ENCODE measurements at places on chromosomes 3 and 15. TPM values are rescaled to one million over a fixed set of nuclear protein-coding genes. Genes with fewer than 3 reads are reported as not detected.
A peak's percentile ranks its signal among the peaks of the same experiment; 100 is the strongest.

GRCh38 chr3:18080198-18080689 is 337.8 kb upstream of the TBC1D5 start:
- no peak for DNase-seq
- H3K4me3 ChIP-seq: no peak overlapping the region
- peaks cover 1% of the 10 kb centered on the region for H3K4me1 ChIP-seq

DNA sequence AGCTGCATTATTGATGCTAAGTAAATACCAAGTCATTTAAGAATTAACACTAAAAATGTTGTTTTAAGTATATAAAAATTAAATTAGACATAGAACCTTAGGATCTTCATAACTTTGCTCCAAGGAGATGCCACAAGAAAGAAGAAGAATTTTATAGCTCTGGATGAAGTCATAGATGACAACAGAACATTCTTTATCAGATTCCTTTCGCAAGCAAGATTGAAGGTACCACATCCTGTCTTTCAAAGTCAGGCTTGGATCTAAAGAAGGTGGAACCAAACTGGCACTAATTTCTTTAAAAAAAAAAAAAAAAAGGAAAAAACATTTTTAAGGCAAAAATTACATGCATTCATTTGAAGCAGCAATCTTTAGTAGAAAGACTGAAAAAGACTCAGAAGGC is 62.5 kb downstream of the POLQ start:
- H3K4me3 ChIP-seq: no peak overlapping the region
- H3K27me3 ChIP-seq: no peaks in the 10 kb centered on the region
- H3K27ac ChIP-seq: no peak overlapping the region
- no peaks in the 10 kb centered on the region for H3K4me1 ChIP-seq

GRCh38 chr3:73687106-73688004 is 62.6 kb upstream of the PDZRN3 start:
- no peak for DNase-seq
- H3K4me1 ChIP-seq: no peaks in the 10 kb centered on the region
- H3K36me3 ChIP-seq: no peaks in the 10 kb centered on the region
- no peak overlapping the region for H3K27ac ChIP-seq
- no peaks in the 10 kb centered on the region for H3K27me3 ChIP-seq
- no peak overlapping the region for H3K4me3 ChIP-seq

- no peaks in the 10 kb centered on the region for H3K36me3 ChIP-seq
- DNase-seq: no peak
- H3K4me3 ChIP-seq: no peak overlapping the region
These were observed 183.6 kb downstream of the UACA start for GRCh38 chr15:70579766-70580165.

BHLHE40 gene
- total RNA-seq: 225 TPM

OR5K3 gene
- not detected for total RNA-seq

DNA sequence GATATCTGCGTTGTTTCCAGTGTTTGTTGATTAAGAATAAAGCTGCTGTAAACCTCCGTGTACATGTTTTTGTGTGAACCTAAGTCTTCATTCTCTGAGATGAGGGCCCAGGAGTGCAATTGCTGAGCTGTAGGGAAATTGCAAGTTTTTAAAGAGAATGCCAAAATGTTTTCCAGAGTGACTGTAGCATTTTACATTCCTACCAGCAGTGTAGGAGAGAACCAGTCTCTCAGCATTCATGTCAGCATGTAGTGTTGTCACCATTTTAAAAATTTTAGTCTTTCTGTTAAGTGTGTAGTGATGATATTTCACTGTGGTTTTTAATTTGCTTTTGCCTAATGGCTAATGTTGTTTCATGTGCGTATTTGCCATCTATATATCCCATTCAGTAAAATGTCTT is 3.4 kb upstream of the MGLL start:
- peaks cover 12% of the 10 kb centered on the region for H3K36me3 ChIP-seq
- no peak for DNase-seq
- peaks cover 16% of the 10 kb centered on the region for H3K4me1 ChIP-seq
- H3K27ac ChIP-seq: no peak overlapping the region
- H3K4me3 ChIP-seq: no peak overlapping the region

DNA sequence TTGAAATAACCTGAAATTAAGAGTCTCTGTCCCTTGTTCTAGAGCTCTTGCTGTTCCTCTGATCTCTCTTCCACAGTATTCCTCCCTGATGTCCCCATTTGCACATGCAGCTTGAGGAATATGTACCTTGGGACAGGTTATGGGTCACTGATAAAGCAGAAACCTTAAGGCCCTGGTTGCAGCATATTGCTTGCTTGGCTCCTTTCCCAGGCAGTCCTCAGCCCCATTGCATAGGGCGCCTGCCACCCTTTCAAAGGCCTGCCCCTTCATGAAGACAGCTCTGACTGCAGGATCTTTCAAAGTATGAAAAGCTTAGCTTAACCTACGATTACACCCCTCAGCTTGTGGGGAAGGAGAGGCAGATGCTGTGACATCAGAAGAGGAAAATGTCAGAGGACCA is 51.6 kb downstream of the WDR76 start:
- H3K4me3 ChIP-seq: no peak overlapping the region
- H3K4me1 ChIP-seq: no peaks in the 10 kb centered on the region
- H3K27ac ChIP-seq: peak overlapping the region; percentile 56
- DNase-seq: no peak
- H3K36me3 ChIP-seq: peaks cover 29% of the 10 kb centered on the region

Measured in activated naive CD8-positive, alpha-beta T cell treated with anti-CD3 and anti-CD28 coated beads, Interleukin-2, amount 10 ng/mL, durations not matched to agents 7 days and 5 days (primary cell).